Central memory CD8-positive, alpha-beta T cell (primary cell): ENCODE measurements at places on chromosomes 12 and 14.

DNA sequence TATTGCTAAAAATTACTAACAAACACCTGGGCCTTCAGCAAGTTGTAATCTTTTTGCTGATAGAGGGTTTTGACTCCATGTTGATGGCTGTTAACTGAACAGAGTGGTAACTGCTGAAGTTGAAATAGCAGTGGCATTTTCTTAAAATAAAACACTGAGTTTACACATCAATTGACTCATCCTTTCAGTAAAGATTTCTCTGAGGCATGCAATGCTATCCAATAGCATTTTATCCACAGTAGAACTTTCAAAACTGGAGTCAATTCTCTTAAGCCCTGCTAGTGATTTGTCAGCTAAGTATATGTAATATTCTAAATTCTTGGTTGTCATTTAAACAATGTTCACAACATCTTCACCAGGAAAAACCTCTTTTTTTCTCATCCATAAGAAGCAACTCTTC is 59.5 kb downstream of the CMAS start:
- DNase-seq = no peak

DNA sequence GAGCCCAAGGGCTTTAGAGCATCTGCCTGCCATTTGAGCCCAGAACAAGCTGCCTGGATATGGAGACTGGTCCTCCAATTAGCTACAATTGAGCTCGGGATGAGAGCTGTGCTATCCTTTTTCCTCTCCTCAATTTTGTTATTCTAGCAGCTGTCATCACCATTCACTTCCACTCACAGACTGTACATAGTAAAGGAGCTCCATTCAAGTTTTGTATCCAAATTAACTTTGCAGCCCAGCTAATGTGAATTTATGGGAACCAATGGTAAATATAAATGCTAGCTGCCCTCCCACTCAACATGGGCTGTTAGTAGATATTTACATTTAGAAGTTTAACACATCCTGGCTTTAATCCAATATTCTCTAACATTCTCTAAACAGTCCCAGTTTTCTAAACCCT is 44.6 kb downstream of the BMP4 start:
- DNase-seq = no peak

DNA sequence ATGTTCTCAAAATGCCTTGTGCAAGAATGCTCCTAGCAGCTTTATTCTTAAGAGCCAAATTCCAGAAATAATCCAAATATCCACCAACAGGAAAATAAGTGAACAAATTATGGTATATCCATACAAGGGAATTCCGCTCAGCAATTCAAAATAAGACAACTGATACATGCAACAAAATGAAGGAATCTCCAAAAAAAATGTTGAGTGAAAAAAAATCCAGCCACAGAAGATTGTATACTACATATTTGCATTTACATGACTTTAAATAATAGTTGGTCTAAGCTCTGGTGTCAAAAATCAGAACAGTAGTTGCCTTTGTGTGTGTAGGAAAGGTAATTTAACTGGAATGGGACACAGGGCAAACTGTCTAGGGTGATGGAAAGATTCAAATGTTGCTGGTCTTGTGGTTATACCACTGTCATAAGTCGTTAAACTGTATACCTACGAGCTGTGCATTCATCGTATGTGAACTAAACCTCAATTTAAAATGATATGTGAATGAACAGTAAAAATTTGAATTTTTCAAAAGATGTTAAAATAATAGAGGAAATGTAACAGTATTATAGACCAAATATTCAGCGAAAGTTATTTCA is 3.2 kb downstream of the CD69 start:
- no peak for DNase-seq

GRCh38 chr14:23729720-23730387 is 93.7 kb downstream of the DHRS2 start:
- no peak for DNase-seq

GRCh38 chr12:123754041-123754772 is 7.9 kb upstream of the DNAH10 start:
- no peak for DNase-seq

DNA sequence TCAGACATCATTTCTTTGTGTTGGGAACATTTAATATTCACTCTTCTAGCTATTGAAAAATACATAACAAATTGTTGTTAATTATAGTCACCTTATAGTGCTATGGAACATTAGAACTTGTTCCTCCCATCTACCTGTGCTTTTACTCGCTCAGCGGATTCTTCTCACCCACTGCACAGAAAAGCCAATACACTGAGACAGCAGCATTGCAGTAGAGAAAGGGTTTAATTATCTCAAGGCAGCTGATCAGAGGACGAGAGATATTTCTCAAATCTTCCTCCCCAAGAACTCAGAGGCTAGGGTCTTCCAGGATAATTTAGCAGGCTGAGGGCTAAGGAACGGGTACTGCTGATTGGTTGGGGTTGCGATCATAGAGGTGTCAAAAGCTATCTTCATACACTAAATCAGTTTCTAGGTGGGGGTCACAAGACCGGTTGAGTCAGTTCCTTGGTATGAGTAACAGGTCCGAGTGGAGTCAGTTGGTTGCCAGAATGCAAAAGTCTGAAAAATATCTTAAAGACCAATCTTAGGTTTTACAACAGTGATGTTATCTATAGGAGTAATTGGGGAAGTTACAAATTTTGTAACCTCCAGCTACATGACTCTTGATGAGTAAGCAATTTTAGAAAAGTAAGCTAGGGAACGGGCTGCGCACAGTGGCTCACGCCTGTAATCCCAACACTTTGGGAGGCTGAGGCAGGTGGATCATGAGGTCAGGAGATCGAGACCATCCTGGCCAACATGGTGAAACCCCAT is 173.1 kb downstream of the FBXL14 start:
- DNase-seq = no peak

GRCh38 chr12:76863005-76863670 is 15.7 kb downstream of the CSRP2 start:
- no peak for DNase-seq

DNA sequence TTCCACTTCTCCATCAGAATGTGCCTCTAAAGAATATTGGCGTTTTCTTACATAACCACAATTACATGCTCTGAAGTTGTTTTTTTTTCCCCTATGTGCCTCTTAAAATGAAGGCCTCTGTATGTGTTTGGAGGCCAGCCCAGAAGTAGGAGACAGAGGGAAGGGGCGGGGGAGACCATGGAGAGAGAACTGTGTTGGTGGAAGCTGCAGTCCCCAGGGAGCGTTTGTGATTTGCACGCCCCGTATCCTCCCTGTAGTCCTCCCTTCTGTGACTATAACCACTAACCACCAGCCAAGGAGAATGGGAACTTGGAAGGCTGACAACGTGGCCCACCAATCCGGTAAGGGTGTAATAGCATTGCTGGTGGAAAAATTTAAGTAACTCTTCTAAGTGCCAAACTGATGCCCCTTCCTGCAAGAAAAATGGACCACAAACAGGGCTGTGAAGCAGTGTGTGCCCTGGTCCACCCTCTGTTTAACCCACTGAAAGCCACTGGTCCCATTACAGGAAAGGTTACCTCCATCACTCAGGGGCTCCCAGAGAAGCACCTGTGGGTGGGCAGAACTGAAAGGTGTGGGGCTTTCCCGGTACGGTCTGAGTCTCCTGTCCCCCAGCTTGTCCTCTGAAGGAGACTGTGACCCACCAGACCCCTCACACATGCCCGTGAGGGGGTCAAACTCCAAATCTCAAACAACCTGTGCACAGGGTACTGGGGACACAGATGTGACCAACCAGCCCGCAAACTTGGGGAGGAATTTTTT is 36.8 kb downstream of the CCDC88C start:
- no peak for DNase-seq

- no peak for DNase-seq
These were observed 68.5 kb downstream of the RIN3 start for GRCh38 chr14:92581966-92582566.

DNA sequence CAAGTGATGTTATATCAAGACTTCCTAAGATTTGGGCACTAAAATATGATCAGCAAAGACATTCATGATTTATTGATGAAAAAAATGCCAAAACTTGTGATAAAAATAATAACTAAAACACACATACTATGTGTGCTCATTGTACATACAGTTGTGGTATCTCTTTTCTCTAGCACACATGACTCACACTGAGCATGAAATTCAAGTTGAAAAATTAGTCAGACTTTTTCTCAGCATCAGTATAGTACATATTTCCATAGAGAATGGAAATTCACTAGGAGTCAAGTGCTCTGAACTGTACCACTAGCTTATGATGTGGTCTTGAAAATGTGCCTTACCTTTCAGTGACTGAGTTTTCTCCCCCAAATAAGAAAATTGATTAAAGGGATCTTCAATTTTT is 471.8 kb upstream of the FLRT2 start:
- DNase-seq = no peak

DNA sequence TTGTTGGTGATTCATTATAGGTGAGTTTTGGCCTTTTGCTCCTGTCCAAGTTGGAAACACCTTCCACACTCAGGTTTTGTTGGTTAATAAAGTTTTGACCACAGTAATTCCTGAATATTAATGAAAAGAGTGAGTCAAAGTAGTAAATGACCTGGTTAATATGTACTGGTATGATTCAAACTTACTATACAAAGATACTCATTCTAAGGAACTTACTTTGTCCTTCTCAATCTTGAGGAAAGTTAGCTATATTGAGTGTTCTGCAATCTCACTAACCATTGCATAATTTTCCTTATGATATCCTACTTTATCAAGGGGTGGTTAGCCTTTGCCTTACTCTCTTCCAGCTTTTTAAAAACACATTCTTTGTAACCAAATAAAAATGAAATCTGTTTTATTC is 20.9 kb upstream of the HECTD1 start:
- DNase-seq = no peak

DNA sequence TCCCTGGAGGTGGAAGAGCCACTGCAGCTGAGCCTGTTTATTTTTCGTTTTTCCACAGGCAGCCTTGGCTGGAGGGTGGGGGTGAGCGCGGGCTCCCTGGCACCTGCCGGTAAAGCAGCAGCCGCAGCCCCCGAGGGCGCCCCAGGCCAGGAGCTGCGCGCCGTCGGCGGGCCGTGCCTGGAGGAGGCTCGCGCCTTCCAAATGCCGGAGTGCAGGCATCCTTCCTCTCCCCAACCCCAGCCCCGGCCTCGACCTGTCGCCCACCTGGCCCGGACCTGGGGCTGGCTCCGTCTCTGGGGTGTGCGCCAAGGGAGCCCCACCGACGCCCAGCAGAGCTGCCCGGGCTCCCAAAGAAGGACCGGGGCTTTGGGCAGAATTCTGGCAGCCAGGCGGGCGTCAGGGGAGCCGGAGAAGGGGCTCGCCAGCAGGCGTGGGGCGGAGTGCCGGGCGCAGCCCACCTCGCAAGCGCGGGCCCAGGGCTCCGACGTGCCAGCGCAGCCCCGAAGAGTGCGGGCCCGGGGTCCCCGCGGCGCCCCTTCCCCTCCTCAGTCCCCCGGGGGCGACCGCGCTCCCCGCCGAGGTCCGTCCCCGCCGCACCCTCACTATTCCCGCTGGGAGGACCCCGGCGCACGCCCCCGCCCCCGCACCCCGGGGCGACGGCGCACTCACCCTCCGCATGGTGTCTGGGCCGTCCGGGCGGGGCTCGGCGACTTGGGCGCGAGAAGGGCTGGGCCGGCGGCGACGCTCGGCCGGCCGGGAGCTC is 130.3 kb downstream of the NDUFA12 start:
- no peak for DNase-seq

DNA sequence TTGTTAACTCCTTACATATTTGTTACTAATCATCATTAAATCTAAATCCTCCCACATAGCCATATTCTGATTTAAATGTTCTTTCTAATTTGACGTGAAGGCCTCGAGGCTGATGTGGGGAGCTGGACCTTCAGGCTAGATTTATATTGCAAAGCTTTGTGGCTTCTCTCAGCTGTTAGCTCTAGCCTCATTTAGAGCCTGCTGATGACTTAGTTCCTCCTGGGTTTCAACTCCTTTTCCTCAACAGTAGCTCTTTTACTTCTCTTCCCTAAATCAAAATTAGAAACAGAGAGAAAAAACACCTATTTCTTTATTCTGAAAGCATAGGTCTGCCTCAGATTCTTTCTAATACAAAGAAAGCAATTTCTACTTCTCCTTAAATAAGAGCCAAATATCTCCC is 477.5 kb upstream of the CCDC196 start:
- DNase-seq = no peak

- DNase-seq = no peak
These were observed 255.7 kb upstream of the FAR2 start for GRCh38 chr12:28893365-28893764.

DNA sequence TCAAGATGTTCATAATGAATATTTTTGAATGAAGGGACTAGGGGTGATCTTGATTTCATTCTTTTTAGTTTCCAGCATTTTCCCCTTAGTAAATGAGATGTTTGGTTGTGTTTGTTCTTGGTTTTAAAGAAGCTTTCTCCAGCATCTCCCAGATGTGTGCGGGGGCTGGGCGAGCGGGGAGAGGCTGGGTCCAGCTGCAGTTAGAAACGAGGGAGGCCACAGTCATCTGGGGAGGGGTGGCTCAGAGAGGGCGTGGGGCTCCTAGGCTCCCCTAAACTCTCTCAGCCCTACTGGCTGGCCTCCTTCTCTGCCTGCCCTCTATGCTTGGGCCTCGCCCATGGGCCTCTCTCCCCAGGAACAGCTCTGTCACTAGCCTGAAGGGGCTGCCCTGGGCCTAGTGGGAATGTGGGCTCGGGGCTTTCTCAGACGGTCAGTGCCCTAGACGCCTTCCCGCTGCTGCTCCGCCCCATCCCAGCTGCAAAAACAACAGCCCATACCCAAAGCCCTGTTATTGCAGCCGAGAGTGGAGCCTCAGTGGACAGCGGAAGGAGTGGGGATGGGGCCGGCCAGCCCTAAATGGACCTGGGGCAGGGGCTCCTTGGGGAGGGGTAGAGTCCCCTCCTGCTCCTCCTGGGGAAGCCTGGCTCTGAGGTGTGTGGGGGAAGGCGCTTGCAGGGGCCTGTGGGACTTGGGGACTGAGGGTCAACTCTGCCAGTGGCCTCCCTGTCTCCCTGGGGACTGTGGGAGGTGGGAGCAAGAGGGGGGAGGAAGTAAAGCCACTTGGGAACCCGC is 18.3 kb upstream of the EIF2B2 start:
- DNase-seq = no peak

- DNase-seq = no peak
These were observed 154.5 kb downstream of the ZFP36L1 start for GRCh38 chr14:68638141-68638999.

DNA sequence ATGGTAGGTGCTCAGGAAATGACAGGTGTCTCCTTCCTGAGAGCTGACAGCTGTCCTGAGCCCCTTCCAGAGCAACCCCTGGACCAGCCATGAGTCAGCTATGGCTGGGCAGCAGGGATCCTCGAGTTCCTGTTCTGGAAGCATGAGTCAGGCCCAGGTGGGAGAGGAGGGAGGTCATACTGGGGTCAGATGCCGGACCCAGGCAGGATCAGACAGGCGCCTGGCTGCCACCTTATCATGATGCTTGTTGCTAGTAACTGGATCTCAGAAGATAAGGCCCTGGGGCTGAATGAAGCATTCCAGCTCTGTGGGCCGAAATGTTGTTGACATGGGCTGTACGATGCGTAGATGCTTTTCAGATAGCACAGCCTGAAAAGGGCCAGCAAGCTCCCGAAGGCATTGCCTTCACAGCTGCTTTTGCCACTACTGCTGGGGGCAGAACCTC is 17.4 kb upstream of the KRT7 start:
- no peak for DNase-seq

GRCh38 chr14:36222337-36222736 is 45.8 kb upstream of the PTCSC3 start:
- no peak for DNase-seq
